ENCODE measurements at places on chromosomes 1 and 21.

DNA sequence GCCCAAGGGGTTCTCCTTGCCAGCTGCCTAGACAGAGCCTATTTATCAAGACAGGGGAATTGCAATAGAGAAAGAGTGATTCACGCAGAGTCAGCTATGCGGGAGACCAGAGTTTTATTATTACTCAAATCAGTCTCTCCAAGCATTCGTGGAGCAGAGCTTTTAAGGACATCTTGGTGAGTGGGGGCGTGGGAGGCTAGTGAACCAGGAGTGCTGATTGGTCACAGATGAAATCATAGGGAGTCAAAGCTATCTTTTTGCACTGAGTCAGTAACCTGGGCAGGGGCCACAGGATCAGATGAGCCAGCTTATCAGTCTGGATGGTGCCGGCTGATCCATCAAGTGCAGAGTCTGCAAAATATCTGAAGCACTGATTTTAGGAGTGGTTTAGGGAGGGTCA lies 64.8 kb upstream of the MRPS6 start:
- DNase-seq = no peak

GRCh38 chr1:55833529-55834091 lies 618.4 kb upstream of the USP24 start:
- no peak for DNase-seq

DNA sequence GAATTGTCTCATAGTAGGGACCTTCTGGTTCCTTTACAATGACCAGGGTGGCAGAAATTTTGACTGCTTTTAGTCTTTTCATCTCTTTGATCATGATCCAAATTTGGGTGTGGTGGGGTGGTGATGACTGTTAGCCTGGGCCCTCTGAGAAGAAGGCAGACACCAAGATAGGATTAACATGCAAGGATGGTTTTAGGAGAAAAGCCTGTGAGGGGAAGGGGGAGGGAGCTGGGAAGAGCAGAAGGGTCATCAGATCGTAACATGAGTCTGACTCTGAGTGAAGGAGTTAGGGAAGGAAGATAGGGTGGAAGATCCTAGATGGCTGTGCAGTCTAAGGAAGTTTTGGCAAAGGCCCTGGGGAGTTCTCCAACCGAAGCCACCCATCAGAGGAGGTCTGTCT lies 28.5 kb upstream of the CAMSAP2 start:
- no peak for DNase-seq

- peak; percentile 47 for DNase-seq
Observed at GRCh38 chr1:216600730-216601609, 122.3 kb downstream of the ESRRG start.

GRCh38 chr21:15408089-15408488 lies 321.7 kb upstream of the USP25 start:
- DNase-seq = no peak

DNA sequence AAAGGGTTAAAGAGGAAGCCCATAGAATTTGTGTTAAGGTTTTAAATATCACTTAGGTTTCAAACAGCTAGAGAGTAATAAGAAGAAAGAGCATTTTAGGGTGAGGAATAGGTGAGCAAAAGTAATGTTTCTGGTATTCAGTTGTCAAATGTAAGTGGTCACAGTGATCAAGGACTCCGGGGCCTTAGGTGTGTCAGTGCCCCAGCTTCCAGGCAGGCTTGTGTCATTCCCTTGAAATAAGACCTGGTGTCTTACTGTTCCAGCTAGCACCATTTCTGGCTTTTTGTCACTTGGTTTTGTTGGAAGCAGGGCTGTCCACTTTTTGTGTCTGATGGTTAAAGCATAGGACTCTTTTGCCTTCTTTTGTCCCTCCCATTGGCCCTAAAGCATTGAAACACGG lies 69.6 kb downstream of the DYRK1A start:
- no peak for DNase-seq

- DNase-seq = no peak
Observed at GRCh38 chr1:160375788-160376524, 9.1 kb downstream of the NHLH1 start.

DNA sequence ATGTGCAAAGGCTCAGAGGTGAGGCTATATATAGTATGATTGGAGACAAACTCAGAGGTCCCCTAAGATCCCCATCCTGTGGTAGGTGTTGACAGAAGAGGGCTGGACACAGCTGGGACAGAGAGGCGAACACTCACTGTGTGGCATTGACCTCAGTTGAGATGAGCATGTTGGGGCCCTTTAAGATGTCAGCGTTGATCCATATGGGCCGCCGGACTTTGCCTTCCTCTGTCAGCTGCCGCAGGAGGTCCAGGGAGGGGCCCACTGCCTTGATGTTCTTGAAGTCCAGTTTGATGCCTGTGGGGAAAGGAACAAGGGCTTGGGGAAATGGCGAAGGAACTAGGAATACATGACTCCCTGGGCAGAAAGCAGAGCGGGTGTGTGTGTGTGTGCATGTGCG lies 8.8 kb downstream of the FAM151A start:
- no peak for DNase-seq

- DNase-seq = no peak
Observed at GRCh38 chr1:167469280-167469965, 48.9 kb downstream of the CD247 start.

- DNase-seq = no peak
Observed at GRCh38 chr1:65694126-65694525, 98.6 kb upstream of the PDE4B start.

- DNase-seq = no peak
Observed at GRCh38 chr1:107575226-107575625, 389.8 kb downstream of the VAV3 start.

- DNase-seq = peak; percentile 13
Observed at GRCh38 chr1:116667575-116668105, at the start of gene IGSF3. IGSF3 (minus strand) TSS chr1:116667733; CDS start chr1:116666326, 1,407 bp downstream.

DNA sequence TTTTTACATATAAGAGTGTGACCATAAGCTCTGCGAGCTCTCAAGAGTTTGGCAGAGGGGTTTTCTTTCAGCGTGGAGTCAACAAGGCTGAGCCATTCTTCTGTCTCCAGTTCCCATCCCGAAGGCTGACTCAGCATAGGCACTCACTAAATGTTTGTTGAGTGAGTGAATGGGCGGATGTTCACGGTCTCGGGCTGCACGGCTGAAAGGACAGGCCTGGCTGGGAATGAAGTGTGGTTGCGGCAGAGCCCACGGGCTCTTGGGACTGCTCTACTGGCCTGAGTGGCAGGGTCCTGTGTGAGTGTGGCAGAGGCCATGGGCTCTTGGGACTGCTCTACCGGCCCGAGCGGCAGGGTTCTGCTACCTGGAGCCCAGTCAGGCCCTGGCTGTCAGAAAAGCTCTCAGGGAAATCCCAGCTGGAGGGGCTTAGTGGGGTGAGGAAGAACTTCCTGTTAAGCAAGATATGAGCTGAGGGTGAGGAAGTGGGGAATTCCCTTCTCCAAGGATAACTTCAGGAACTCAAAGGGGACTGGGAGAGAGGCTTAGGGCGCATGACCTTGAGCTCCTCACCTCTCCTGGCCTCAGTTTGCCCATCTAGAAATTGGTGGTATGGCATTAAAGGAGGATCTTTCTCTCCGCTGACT lies 56.6 kb upstream of the C1orf174 start:
- no peak for DNase-seq

DNA sequence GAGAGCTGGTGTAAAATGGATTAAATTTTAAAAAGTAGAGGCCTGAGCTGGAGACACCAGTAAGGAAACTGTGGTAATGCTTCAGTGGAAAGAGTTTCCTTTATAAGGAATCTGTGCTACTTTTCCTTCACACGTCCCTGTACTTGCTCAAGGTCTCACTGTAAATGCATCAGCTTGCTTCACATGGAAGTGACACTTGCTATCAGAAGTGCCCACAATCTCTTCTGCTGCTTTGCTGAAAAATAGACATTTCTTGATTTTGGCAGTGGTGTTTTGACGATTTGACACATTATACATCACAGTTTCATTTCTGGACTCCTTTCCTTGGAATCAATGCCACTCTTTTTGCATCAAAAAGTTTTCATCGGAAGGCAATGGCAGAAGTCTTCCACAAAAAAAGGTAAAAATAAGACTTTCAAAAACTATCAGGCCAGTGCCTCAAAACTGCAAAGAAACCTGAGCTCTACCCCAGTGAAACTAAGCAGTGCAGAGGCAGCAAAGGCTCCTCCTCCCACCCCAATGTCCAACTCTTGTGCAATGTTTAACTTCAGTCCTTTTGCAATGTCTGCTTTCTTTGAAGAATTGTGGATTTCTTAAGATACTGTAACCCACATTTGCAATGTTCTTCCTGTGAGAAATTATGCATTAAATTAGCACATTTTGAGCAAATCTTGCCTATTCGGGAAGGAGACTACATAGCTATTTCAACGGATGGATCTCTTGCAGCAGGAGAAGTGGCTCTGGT lies 18.4 kb upstream of the TSPAN2 start:
- DNase-seq = no peak

DNA sequence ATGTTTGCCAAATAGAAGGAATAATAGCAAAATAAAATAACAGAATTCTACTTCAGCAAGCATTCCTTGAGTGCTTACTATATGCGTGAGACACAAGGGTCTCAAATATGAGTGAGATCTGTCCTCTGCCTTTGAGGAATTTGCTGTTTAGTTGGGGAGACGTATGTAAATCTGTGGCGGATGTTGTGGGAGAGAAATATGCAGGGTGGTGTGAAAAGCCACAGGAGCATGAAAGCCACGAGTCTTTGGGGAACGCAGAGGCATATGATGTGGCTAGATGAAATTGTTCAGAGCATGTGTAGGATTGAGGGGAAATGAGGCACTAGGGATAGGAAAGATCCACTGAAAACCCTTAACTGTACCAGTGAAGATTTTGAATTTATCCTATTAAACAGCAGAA lies 244.4 kb downstream of the PBX1 start:
- DNase-seq = no peak

- DNase-seq = peak; percentile 11
Observed at GRCh38 chr1:119773711-119774241, 5.1 kb upstream of the HMGCS2 start.

GRCh38 chr1:9852410-9853248 lies 28.9 kb upstream of the CLSTN1 start:
- DNase-seq = no peak

GRCh38 chr1:153728305-153729066 lies 636 bp downstream of the INTS3 start:
- DNase-seq = no peak

DNA sequence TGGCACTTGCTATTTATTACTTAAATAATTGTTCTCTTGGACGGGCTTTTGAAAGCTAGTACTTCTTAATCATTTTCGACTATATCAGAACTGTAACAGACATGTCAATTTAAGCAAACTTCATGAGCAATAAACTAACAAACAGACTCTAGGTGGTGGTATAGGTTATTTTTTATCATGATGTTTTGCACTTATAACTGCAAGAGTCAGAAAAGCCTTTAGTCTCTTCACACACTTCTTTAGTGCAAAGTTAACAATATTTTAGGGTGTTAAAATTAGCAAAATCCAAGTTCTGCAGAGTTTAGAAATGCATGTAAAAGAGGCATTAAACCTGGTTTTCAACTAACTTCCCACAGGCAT lies 2.2 kb downstream of the NRIP1 start:
- DNase-seq = peak; percentile 11

GRCh38 chr1:107181253-107181969 lies 40.6 kb downstream of the NTNG1 start:
- no peak for DNase-seq

- no peak for DNase-seq
Observed at GRCh38 chr1:94672934-94673333, 131.4 kb upstream of the F3 start.

DNA sequence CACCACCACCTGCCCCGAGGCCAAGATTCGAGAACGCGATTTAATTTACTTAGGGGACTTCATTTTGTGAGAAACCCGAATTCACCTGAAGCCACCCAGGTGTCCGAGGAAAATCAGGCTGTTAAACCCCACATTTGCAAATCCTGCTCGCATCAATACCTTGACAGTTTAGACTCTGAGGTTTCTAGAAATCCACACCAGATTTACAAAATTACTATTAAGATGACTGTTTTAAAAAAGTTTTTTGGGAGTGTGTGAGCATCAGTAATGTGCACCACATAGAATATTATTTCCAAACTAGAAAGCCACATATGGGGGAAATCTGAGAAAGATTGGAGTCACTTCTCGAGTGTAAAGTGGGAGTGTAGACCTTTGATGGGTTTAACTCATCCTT lies 685 bp downstream of the RIMKLA start:
- DNase-seq = no peak

- DNase-seq = no peak
Observed at GRCh38 chr1:199510314-199510713, 517.2 kb upstream of the NR5A2 start.

GRCh38 chr1:25805863-25806225 lies 5.9 kb downstream of the SELENON start:
- no peak for DNase-seq

GRCh38 chr1:180070286-180070685 lies 84.4 kb upstream of the QSOX1 start:
- no peak for DNase-seq

GRCh38 chr1:47623557-47623940 lies 185.7 kb downstream of the FOXD2 start:
- no peak for DNase-seq

GRCh38 chr21:43944078-43944633 lies 68.0 kb upstream of the TRAPPC10 start:
- no peak for DNase-seq

GRCh38 chr1:23745515-23745914 lies 2.2 kb downstream of the ELOA start:
- DNase-seq = no peak

DNA sequence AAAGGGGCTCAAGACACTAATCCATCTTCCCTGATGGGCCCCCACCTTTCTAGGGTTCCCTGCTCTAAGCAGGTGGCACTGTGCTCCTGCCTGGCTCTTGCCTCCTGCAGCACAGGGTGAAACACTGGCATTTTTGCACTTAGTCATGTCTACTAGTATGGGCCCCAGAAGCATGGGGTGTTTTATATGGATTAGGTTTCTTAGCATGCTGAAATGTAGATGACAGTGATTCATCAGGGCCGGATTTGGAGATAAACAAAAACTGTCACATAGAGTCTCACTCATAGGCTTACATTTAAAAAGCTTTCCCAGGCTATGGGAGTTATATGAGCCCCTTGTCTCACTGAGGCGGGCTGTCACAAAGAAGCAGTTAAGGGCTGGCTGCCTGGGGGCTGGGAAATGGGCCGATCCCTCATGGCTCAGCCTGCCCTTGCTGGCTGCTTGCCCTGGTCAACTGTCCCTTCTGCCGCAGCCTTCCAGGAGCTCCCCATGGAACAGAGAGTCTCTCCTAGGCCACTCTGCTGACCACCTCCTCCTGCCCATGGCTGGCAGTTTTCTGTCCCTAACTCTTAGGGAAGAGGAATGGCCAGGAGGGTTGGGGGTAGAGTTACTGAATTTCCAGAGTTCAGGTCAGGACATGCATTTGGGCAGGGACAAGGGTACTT lies 6.5 kb downstream of the GALNT2 start:
- DNase-seq = no peak

DNA sequence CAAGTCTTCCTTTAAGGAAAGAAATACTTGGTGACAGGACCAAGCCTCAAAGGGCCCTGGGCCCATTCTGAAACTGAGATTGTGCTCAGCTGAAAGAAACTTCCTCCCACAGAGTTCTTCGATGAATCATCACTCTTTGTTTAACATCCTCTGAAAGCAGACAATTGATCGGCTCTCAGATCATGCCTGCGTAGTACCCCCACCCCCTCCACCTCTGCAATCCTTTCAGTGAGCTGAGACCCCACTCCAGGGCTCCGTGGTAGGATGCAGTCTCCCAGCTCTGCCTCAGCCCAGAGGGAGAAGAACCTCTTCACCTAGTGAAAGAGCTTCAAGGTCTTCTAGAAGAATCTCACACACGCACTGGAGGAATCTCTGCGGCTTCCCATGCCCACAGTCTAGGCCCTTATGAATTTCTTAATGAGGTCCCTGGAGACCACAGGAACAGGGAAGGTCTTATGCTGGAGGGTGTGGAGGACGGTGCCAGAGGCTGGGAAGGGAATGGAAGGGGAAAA lies 104.9 kb upstream of the SOD1 start:
- no peak for DNase-seq

GRCh38 chr1:234094172-234094571 lies 189.7 kb downstream of the SLC35F3 start:
- no peak for DNase-seq

Measured in NCI-H1417 treated with DMSO at 0.1 percent for 48 hours (cell line).